ENCODE measurements at places on chromosomes 13 and 19.
A peak's percentile ranks its signal among the peaks of the same experiment; 100 is the strongest.

DNA sequence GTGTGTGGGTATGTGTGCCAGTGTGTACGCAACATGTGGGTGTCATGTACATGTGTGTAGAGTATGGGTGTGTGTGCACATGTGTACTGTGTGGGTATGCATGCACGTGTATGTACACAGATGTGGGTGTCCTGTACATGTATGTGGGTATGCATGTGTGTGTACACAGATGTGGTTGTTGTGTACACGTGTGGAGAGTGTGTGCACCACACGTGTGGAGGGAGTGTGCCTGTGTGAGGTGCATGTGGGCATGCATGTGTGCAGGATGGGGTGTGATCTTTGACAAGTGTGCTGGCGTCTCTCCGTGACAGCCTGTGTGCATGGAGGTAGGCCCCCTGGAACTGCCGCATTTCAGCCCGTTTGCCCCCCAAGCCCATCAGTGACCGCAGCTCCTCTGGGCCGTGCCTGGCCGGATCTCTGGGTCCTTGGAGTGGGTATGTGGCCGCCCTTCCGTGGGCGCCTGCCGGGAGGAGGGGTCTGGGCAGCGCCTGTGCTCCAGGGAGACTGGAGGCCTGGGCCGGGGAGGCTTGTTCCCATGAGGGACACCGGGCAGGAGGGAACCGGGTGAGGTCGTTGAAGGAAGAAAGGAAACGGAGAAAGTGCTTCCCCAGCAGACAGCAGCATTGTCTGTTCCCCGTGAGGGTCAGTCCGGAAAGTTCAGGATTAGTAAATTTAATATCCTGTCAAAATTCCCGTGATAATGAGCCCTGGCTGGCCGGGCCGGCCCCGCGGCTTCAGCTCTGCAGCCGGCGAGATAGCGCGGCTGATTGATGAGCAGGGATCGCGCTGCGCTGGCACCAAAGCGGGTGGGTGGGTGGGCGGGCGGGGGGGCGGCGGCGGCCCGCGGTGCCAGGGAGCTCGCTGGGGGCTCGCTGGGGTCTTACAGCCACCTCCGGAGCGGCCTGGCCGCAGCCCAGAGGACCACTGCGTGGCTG is 91.1 kb upstream of the SOX1 start:
- DNase-seq = no peak

DNA sequence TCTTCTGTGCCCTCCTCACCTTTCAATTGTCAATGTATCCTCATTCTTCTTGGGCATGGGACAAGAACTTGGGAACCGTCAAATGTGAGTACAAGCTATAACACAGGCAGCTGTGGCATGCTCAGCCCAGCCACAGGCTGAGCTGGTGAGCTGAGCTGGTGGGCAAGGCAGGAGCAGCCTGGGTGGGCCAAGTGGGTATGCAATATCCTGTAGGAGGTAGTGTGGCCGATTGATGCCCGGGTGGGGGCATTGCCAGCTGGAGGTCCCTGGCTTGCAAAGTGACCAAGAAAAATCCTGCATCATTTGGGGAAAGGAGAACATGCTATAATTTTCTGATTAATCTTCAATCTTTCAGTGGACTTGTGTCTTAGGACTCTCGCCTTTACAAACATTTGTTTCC is 507.2 kb upstream of the SLC10A2 start:
- no peak for DNase-seq

- DNase-seq = peak; percentile 41
Observed at GRCh38 chr19:5091684-5092480, 123.0 kb downstream of the KDM4B start.

GRCh38 chr19:45773384-45773783 is 4.3 kb upstream of the SIX5 start:
- no peak for DNase-seq

GRCh38 chr19:13825489-13826441 is 30.5 kb downstream of the ZSWIM4 start:
- no peak for DNase-seq

- no peak for DNase-seq
Observed at GRCh38 chr19:4472174-4472974, at the start of gene HDGFL2. HDGFL2 (plus strand) TSS chr19:4472297; CDS start chr19:4472351, 54 bp downstream.

- DNase-seq = no peak
Observed at GRCh38 chr19:50481351-50482149, 4.9 kb upstream of the GARIN5A start.

DNA sequence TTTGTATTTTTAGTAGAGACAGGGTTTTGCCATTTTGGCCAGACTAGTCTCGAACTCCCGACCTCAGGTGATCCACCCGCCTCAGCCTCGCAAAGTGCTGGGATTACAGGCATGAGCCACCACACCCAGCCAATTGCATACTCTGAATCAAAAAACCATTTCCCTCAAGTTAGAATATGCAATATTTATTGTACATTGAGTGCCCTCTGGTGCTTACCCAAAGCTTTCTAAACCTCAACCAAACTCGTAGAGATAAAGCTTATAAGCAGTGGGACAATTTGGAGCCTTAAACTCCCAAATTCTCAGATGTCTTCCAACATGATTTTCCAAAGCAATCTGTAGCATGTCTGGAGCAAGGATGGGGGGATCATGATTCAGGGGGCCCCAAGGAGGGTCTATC is 22.4 kb downstream of the RFXAP start:
- no peak for DNase-seq

DNA sequence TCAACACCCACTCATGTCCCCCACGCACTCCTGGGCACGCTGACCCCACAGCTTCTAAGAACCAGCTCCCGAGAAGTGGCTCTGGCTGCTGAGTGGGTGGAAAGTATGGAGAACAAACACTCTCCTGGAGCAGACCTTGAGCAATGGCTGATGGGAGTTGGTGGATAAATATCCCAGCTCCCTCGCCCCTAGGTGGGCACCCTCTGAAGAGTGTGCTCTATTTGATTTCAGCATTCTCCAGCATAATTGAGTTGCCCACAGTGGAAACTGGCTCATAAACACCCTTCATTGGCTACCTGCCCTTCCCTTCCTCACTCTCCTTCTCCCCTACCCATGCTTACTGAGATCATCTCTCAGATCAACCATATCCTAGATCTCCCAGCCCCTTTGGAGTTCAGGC is 41.5 kb upstream of the ADGRE5 start:
- DNase-seq = no peak

Data from tibial nerve (tissue), 4 donors.